Posterior vena cava (tissue), 2 donors: ENCODE measurements at places on chromosomes 3 and 15. TPM values are rescaled to one million over a fixed set of nuclear protein-coding genes. Genes with fewer than 3 reads are reported as not detected.

RETNLB gene
- total RNA-seq: not detected

GRCh38 chr15:49706805-49707204, 86.0 kb downstream of the DTWD1 start:
- no peak for DNase-seq

BAHD1 gene
- 11.9 TPM for total RNA-seq

DNA sequence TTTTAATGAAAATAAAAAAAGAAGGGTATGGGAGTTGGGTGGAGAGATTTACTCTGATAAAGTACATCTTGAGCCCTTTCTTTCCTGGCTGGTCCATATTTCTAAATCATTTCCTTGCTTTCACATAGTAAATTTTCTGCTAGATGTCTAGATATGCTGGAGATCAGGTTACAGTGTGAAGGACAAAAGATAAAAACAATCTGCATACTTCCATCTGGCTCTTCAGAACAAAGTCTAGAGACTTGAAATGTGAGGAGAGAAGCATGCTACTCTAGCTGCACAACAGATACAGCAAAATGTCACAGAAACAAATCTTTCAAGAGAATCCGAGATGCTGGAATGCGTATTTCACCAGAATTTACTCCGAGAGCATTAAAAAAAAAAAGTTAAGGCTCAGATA, 42.2 kb downstream of the FOXP1 start:
- no peak for DNase-seq

GRCh38 chr15:25787855-25788520, 75.1 kb downstream of the ATP10A start:
- DNase-seq: peak; percentile 83

GRCh38 chr15:33580526-33580925, 269.8 kb downstream of the RYR3 start:
- DNase-seq: no peak

GRCh38 chr3:34106879-34107278, 308.4 kb downstream of the PDCD6IP start:
- DNase-seq: no peak

- DNase-seq: no peak
Measured at GRCh38 chr3:148226246-148226645, 471.5 kb upstream of the AGTR1 start.

- no peak for DNase-seq
Measured at GRCh38 chr3:183255348-183255730, 2.3 kb downstream of the B3GNT5 start.

DNA sequence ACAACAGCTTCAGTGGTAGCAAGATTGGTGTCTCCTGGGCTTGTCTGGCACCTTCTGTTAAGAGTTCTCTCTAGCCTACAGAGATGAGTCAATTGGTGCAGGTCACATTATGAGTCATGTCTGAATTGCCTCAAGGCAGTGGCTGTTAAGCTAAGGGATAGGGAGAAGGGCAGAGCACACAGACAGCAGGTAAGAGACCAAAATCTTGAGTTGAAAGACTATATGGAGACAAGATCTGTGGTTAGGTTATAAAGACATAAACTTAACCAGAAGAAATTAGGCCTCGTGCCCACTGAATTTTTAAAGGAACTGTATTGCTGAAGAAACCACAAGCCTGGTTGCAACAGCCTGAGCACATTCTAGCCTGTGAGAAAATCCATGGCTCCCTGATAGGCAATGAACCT, 19.2 kb upstream of the KPNA1 start:
- no peak for DNase-seq

PARP14 gene
- total RNA-seq: 47.6 TPM

DNA sequence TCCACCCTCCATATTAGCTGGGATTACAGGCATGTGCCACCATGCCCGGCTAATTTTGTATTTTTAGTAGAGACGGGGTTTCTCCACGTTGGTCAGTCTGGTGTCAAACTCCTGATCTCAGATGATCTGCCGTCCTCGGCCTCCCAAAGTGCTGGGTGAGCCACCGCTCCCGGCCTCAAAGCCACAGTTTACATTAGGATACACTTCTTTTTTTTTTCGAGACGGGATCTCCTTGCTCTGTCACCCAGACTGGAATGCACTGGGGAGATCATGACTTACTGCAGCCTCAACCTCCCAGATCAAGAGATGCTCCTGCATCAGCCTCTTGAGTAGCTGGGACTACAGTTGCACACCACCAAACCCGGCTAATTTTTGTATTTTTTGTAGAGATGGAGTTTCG, 2.5 kb upstream of the NR1D2 start:
- no peak for DNase-seq

DNA sequence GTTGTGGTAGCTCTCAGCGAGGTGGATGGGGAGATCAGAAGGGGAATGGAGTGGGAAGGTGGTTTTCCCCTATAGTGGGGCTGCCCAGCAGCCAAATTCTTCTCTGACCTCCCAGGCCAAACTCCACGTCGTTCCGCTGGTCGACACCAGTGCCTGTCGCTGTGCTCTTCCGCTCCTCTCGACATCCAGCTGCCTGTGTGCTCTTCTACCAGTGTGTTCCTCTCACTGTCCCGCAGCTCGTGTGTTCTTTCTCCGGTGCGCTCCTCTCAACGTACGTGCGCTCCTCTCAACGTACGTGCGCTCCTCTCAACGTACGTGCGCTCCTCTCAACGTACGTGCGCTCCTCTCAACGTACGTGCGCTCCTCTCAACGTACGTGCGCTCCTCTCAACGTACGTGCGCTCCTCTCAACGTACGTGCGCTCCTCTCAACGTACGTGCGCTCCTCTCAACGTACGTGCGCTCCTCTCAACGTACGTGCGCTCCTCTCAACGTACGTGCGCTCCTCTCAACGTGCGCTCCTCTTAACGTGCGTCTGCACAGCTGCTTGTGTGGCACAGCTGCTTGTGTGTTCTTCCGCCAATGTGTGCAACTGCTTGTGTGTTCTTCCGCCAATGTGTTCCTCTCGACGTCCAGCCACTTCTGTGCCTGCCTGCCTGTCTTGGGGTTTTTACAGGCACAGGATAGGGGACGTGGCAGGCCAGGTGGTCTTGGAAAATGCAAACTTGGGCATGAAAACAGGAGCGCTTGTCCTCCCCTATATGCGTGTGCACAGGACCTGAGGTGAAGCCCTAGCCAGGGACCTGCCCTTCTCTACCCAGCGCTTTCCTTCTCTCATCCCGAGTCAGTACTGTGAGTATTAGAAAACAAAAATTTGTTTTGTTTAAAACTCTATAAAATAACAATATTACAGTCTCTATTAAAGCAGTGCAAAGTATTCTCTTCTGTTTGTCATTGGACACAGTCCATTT, 991.1 kb downstream of the GBE1 start:
- no peak for DNase-seq

DNA sequence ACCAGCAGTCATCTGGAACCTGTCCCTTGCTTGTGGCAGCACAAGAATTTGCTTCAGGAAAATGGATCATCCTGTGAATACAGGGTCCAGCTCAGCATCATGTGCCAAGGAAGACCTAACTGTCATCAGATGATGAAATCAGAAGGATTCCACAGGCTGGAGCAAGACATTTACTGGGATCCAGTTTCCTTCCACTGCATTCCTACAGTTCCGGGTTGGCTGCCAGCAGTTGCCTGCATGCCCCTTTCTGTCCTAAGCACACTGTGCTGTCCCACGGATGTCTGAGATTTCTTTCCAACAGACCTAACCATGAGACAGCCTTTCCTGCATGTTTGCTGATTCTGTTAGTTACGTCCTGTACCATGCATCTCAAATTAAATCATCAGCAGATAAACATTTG, 140.7 kb downstream of the IMPG2 start:
- DNase-seq: peak; percentile 78

DNA sequence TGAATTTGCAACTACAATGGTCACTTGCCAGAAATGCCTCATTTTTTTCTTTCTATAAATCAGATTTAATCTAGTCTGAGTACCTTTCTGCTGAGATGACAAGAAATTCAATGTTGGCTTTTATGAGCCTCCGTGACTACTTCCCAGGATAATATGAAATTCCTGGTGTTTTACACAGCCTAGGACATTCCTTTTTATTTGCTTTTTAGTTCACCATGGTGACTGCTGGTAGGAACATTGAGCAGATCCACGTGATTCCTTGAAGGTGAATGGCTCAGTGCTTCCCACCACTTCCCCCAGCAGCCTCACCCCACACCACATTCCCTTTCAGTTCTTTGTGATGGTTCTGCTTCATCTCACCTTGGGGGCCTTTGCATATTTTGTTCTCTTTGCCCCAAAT, 4.3 kb upstream of the NPTN start:
- DNase-seq: no peak

GOLGA6A gene
- total RNA-seq: not detected

GRCh38 chr3:65466300-65466988, 572.3 kb downstream of the MAGI1 start:
- DNase-seq: no peak

DNA sequence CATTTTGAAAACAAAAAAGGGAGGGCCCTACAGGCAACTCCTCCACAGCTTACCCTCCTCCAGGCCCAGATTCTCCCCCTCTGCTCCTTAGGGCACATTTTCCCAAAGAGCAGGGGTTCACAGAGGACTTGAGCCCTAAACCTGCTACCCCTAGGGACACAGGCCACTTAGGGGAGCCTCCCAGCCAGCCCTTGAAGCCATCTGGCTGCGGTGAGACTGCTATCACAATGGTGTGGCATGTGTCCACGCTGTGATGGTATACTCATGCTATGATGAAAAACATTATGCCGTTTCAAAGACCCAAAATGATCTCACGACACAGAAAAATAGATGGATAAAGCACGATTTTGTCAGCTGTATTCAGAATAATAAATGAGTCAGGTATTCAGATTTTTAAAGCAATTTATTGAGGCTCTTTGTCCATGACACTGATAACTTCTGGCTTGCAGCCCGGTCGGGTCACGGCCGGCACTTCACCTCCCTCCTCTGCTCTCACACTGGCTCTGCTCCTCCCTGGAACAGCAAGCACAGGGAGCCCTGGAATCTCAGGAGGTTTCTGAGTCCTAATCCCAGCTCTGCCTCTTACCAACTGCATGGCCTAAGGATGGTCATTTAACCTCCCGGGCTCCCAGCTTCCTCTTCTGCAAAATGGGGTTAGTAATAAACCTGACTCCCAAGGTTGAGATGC, 115.3 kb downstream of the MEGF11 start:
- no peak for DNase-seq

GRCh38 chr15:58588096-58588495, 156.3 kb downstream of the LIPC start:
- no peak for DNase-seq

SLC28A2 gene
- total RNA-seq: not detected

LRRC31 gene
- not detected for total RNA-seq

FRMD4B gene
- total RNA-seq: 34.9 TPM

DNA sequence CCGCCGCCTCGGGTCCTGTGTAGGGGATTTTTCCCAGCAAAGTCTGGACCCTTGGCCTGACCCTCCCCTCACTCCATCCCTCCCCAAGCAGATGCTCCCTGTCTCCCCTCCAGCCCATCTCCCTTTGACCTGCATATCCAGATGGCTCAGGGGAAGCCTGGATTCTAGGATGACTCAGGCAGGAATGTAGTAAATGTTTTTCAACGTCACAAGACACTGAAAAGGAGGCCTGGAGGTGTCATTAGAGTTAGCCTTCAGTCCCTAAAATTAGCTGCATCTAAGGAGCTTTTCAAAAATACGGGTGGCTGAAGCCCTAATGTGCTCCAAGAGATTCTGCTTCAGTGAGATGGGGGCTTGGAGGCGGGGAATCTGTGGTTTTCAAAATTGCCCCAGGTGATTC, 7.2 kb downstream of the ACAN start:
- no peak for DNase-seq

- no peak for DNase-seq
Measured at GRCh38 chr3:114872588-114872987, 274.5 kb downstream of the ZBTB20 start.

GATA2 gene
- total RNA-seq: 11.6 TPM

- DNase-seq: no peak
Measured at GRCh38 chr3:7934362-7934761, 567.3 kb upstream of the LMCD1 start.

- DNase-seq: no peak
Measured at GRCh38 chr3:99023590-99024192, 122.2 kb upstream of the DCBLD2 start.

DNA sequence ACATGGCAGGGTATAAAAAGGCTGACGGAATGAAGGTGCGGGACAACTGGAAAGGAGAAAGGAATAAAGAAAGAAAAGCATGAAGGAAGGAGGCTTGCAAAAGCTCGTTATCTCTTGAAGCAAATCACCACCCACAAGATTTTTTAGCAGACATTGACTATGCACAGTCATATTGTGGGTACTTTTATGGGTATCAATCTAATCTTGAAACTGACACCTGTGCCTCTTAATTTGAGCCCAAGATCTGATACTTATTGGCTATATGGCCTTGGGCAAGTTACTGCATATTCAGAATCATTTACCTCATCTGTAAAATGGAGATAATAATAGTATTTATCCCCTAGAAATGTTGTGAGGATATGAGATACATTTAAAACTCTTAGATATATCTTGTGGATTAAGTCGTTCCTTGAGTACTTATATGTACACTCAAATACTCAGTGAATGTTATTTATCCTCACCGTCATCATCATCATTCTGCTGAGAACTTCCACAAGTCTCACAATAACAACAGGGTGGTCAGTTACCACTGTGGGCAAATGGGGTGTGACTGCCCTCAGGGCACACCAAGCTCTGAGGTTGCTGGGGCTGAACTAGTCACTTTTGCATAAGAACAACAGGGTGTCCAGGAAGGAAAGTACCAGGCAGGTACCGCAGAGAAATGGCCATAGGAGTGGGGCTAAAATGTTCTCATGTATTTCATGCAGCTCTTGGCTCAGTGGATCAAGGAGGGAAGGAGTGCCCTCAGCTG, 266.1 kb downstream of the SLC9A9 start:
- DNase-seq: no peak

DLEC1 gene
- 0.14 TPM for total RNA-seq

DNA sequence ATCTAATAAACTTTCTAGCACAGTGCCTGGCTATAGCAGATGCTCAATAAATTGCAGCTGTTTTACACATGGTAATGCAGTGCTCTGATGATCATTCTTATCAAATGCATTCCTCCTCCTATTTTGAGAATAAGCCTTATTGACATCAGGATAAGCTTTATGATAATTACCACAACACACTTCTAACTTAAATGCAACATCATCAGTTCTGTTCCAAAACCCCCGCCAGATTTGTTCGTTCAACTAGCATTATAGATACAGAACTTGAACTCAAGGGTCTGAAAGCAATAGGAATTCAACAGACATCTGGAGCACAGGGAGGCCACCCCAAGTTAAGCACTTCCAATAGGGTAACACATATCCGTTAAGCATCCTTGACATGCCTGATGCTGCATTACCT, 684.4 kb upstream of the LMCD1 start:
- no peak for DNase-seq

MOBP gene
- 0.19 TPM for total RNA-seq

CELF6 gene
- total RNA-seq: 1.6 TPM

GRCh38 chr3:6512172-6512800, 348.6 kb upstream of the GRM7 start:
- no peak for DNase-seq

GRCh38 chr3:144375088-144375487, 403.5 kb downstream of the DIPK2A start:
- DNase-seq: no peak

TNNC1 gene
- total RNA-seq: 5.5 TPM

DNA sequence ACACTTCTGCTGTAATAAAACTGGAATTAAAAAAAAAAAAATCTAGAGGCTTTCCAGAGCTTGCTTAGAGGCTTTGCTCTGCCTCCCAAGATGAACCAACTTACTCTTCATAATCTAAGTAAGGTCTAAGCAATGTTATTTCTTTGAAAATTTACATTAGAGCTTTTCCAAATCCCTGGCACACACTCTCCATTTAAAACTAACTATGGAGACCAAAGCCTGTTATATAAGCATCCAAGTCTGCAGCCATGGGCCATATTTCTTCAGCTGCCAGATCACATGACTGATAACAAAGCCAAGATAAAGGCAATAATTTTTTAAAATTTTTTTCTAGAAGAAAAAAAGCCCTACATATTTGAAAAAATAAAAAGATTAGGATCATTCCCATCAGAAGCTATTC, 55.0 kb upstream of the ARHGEF3 start:
- DNase-seq: no peak
